ENCODE measurements at places on chromosomes 4 and X. TPM values are rescaled to one million over a fixed set of nuclear protein-coding genes. Genes with fewer than 3 reads are reported as not detected.

Gene SOX3
- total RNA-seq: not detected

Gene IGSF1
- total RNA-seq: 0.25 TPM

Gene SLC16A2
- 24.3 TPM for total RNA-seq

Gene VCX2
- total RNA-seq: not detected
